ENCODE measurements at places on chromosomes 2 and 18.

DNA sequence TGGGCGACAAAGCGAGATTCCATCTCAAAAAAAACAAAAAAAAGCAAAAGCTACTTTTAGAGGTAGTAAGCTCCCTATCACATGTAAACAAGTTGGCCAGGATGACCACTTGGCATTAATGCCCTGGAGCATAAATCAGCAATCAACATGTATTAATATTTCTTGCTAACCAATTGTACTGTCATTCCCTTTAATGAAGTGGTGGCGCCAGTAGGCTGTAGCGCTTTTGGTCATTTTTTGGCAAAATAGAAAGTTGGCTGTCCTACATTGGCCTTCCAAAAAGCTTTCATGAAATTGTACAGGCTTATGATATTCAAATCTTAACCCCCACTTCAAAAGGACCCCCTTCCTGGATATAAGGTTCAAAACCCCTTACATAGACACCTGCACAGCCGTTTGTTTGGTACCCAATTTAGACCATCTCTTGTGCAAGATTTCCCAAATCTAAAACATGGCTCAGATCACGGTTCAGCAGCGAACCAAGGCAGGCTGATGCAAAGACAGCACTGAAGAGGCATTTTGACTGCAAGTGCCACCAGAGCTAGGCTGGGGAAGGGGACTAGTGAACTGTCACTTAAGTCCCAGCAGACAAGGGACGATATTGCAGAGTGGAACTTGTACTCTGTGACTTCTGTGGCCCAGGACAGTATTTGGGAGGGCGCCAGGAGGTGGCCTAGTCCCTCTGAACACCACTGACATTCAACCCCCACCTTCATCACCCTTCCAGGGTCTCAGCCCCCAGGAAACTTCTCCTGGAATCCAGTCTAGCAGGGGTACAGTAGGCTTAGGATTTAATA lies 31.9 kb downstream of the SMAD7 start:
- DNase-seq: no peak

- DNase-seq: no peak
Measured at GRCh38 chr2:42053482-42053790, 5.6 kb downstream of the PKDCC start.

GRCh38 chr2:72991439-72991725 lies 74.1 kb downstream of the EMX1 start:
- DNase-seq: no peak

GRCh38 chr2:166895243-166895642 lies 7.0 kb downstream of the XIRP2 start:
- DNase-seq: no peak

- DNase-seq: peak; percentile 38
Measured at GRCh38 chr2:234425639-234426603, 71.0 kb downstream of the ARL4C start.

Data from left ventricle myocardium superior (tissue), 1 donor.